CD4-positive, alpha-beta T cell treated with Interferon gamma for 1 hour (primary cell): ENCODE measurements at places on chromosomes 11 and 22.

- no peak for DNase-seq
These were observed 47.2 kb upstream of the AKIP1 start for GRCh38 chr11:8863838-8864237.

- no peak for DNase-seq
These were observed 193.6 kb downstream of the FAM76B start for GRCh38 chr11:95595973-95596489.

DNA sequence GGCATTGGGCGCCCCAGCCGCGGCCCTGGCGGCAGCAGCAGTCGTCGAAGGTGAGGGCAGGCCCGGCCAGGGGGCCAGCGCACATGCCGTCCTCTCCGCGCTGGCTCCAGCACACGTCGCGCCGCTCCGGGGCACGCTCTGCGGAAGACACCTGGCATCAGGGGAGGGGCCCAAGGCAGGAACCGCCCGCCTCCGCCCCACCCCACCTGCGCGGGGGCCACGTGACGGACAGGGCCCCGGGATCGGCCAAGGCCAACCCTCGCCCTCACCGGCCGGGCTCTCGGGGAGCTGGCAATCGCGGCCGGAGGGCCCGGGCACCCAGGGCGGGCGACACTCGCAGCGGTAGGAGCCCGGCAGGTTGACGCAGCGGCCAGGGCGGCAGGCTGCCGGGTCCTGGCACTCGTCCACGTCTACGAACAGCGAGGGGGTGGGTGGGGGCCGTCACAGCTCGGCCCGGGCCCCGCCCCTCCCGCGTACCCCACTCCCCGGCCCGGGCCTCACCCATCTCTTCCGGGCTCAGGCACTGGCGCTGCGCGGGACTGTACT, 14.9 kb downstream of the SCYL1 start:
- DNase-seq = no peak

- DNase-seq = no peak
These were observed 2.0 kb downstream of the ATXN10 start for GRCh38 chr22:45673482-45674175.

- DNase-seq = no peak
These were observed 14.6 kb downstream of the ENDOD1 start for GRCh38 chr11:95104121-95104830.

DNA sequence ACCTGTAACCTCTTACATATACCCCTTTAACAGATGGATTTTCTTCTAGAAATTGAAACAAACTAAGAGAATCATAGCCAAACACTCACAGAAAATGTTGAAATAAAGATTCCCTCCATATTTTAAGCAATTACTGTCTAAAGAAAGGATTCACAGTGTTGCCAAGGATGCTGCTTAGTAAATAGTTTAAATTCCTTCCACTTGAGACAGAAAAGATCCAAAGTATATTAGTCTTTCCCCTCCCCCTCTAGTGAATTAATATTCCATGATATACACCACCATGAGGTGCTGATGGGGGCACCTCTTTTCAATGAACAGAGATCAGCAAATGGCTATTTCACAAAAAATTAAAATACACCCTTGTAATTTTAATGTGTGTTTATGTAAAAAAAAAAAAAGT, 186.8 kb downstream of the SOX6 start:
- DNase-seq = no peak

- no peak for DNase-seq
These were observed 25.8 kb downstream of the ARVCF start for GRCh38 chr22:19990609-19991394.

DNA sequence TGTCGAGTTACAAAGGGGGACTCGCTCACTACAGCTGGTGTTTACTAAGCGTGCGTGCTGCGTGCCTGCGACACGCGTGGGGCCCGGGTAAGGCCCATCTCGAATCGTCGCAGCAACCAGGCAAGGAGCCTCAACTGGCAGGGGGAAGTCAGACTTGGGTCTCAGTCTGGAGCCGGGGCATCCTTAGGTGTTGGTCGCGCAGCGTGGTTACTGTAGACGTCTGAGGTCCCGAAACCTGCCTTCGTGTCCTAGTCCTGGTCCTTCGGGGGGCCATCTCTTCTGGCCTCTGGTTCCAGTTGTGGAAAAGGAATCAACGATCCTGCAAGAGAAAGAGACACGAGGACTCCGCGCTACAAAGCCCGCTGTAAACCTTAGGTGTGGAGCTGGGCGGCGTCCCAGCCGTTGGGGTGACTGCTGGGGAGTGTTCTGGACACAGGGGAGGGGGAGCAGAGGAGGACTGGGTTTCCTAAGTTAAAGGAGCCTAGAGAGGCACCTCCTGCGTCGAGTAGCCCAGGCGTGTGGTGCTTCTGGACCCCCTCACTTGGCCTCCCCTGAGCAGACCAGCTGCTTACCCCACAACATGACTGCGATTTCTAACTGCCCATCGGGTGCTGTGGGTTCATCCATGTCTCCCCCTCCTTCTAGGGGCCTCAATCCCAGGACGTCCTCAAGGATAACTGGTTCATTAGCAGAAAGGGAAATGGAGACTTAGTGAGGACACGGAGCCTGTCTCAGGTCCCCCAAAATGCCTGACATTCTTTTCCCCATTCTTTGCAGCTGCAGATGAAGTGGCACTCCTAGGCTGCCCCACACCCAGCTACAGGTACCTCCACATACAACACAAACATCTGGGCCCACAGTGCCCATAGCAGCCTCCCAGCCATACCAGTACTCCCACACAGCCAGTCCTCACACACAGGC, 4.9 kb upstream of the WNT11 start:
- no peak for DNase-seq

DNA sequence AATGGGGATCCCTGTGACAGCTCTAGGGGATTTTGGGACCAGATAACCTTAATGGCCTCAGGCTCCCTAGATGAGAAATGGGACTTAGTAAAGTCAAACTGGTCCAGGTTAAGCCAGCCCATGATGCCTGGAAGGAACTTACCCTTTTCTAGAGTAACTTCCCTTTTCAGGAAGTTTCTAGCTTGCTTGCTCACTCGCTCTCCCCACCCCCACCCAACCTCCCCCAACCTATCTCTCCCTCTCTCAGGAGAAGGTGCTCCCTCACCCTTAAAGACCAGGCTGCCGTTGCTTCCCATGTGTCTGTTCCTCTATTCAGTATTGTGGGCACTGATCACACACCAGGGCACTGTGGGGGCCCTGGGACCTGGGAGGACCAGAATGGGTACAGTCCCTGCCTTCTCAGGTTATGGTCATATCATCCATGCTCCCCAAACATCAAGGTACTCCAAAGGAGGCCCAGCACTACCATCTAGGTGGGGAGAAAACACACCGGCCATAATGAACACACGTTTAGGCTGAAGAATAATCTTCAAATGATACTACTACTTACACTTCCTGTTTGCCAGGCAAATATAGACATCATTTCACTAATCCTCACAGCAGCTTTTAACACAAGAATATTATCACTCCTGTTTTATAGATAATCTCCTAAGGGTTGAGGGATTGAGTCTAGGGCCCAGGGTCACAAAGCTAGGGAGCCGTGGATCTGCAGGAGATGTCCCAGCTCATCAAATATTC, 18.2 kb downstream of the KCNQ1OT1 start:
- DNase-seq = no peak

- DNase-seq = no peak
These were observed 380.2 kb downstream of the TMEM135 start for GRCh38 chr11:87417951-87418350.

DNA sequence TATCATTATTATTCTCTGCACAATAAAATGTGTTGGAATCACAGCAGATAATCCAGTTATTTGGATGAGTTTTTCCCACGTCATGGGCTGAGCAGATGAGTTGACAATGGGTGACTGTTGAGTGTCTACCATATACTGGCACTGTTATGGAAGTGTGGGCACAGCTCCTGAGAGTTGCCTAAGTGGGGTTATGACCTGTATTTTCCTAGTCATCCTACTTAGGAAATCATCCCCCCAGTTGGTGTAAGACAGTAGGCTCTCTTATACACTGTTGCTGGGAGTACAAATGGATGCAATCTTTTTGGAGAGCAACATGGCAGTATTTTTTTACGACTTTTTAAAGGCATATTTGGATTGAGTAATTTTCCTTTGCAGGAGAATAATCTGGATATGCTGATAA, 66.4 kb downstream of the TRAF6 start:
- no peak for DNase-seq

- no peak for DNase-seq
These were observed 66.1 kb downstream of the CWC15 start for GRCh38 chr11:94907226-94907625.

GRCh38 chr11:11572386-11572785, 49.4 kb downstream of the GALNT18 start:
- DNase-seq = no peak

GRCh38 chr11:20113149-20113438, 47.2 kb downstream of the DBX1 start:
- DNase-seq = no peak

DNA sequence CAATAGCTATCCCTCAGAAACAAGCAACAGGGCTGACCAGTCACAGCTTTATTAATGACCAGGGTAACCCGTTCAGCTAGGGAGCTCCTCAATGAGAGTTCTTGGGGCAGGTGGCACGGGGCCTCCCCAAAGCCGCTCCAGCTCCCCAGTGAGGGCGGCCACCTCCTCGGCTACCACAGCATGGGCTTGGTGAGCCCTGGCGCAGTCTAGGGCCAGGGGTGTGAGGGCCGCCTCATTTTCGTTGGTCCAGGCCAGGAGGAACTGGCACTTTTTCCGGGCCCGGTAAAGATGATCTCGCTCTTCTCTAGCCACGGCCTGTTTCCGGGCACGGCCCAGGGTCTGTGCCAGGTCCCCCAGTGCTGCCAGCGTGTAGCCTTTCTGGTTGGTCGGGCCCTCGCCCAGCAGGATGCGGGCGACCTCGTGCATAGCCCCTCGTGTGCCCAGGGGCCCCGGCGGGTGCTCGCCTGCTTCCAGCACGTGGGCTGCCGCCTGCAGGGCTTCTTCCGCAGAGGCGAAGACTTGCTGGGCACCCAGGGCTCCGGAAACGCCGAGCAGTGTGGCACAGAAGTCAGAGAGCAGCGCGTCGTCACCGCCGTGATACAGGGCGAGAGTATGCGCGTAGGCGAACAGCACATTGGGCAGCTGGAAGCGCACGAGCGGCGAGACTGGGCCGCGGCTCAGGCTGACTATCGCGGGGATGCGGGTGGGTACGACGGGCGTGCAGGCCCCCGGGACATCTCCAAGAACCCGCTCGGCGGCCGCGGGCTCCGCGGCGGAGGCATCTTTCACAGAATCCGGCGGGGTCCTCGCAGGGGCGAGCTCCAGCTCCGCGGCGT, 913 bp downstream of the ZNHIT2 start:
- peak; percentile 56 for DNase-seq

DNA sequence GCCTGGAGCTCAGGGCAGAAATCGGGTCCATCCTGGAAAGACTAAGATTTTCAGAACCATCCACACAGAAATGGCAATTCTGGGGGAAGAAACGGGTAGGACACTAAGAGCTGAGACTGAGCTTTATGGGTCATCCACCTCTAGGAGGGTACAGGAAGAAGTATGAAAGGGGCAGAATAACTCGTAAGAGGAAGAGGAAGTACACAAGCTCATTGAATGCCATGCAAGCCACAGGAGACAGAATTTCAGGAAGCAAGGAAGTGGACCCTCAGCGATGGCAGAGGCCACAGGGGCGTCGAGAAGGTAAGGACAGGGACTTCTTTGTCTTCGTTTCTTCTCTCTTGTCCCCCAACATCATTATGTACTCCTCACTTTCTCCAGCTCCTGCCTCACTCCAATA, 169.6 kb downstream of the MAML2 start:
- no peak for DNase-seq

DNA sequence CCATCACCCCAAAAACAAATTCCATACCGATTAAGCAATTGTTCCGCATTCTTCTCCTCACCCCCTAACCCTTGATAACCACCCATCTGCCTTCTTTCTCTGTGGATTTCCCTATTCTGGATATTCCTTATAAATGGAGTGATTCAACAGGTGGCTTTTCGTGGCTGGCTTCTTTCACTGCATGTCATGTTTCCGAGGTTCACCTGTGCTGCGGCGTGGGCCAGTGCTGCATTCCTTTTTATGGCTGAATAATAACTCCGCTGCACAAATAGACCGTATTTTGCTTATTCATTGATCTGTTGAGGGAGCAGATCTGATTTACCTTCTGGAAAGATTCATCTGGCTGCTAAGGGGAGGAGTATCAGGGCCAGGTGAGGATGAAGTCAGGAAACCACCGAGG, 94.8 kb upstream of the ASPHD2 start:
- DNase-seq = no peak

DNA sequence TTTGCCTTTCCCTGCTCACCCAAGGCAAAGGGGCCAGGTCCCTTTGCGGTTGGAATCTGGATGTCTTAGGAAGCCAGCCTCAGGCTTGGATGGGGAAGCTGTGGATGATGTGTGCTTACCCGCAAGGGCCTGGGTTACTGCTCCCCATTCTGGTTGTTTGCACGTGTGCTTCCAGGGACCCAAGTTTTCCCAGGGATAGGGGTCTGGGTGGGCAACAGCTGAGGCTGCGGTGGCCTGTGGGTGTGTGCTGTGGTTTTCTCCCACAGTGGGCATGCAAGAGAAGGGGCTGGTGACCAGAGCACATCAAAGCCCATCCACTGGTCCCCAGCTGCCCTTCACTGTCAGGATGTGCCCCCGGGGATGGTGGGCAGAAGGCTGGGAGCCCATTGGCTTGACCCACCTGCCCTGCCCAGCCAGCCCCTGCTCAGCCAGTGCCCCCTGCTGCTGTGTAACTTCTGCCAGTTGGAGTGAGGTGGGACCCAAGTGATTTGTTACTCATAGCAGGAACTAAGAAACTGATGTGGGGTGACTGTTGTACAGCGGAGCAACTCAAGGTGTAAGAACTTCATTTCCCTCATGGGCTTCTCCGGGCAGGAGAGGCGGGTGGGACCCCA, 3.3 kb downstream of the CAPN5 start:
- no peak for DNase-seq

DNA sequence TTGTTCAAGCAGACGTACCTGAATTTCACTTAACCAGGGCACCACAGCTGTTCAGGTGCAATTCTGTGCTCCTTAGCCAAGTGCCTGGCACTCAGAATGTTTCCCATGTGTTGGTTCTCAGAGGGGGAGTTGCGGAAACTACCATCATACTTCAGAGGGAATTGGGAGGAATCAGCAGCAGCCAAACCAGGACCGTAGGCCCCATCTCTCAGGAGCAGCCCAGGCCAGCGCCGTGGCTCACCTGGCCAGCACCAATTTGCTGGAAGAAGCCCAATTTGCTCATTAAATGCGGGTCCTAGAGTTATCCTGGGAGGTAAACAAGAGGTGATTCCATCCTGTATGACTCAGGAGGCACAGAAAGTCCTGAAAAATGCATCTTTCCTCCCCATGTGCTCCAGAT, 435.4 kb downstream of the BRD1 start:
- no peak for DNase-seq

- DNase-seq = peak; percentile 71
These were observed at the start of gene PTPRCAP for GRCh38 chr11:67437082-67437808. TSS of gene PTPRCAP (minus strand) at chr11:67437682. CDS start at chr11:67437619, 63 bp downstream.

DNA sequence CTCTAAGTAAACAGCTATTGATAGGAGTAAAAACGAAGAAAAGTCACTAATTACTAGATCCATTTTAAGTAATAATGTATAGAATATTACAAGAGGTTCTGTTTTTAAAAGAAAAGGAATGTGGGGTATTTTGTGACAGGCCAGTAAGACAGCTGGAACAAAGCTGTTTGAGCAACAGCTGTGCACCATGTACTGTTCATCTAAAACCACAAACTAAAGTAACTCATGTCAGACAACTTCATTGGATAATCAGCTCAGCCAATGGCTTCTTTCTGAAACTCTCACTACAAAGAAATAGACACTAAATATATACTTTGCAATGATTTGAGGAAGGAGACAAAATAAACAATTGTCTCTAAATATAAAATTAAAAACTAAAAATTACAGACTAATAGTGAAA, 16.1 kb downstream of the RRAS2 start:
- DNase-seq = no peak
